ENCODE measurements at places on chromosomes 5 and 9. TPM values are rescaled to one million over a fixed set of nuclear protein-coding genes. Genes with fewer than 3 reads are reported as not detected.

- peaks cover 6% of the 10 kb centered on the region for H3K36me3 ChIP-seq
- H3K27ac ChIP-seq = peak overlapping the region; percentile 96
- no peaks in the 10 kb centered on the region for H3K27me3 ChIP-seq
- no peak for DNase-seq
- H3K4me3 ChIP-seq = no peak overlapping the region
Measured at GRCh38 chr5:119289438-119290044, 66.3 kb upstream of the TNFAIP8 start.

DNA sequence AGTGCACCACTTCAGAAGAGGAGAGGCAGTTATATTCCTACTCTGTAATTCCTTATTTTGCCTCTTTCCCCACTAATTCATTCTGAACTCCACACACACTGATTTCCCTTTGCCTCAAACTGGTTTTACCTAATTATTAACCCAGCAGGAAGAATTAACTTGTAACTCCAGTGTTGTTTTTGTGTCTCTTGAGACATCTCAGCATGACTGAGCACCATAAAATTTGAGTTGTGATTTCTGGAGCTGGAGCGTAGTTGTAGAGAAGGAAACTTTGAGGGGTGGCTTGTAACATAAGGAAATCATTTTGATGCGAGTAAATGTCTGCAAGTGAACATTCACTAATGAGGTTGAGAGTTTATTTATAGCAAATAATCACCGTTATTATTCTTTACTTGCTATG is 265.2 kb downstream of the TMEM38B start:
- no peak overlapping the region for H3K4me3 ChIP-seq
- H3K36me3 ChIP-seq = no peaks in the 10 kb centered on the region
- H3K27ac ChIP-seq = no peak overlapping the region
- H3K27me3 ChIP-seq = no peaks in the 10 kb centered on the region
- peaks cover 25% of the 10 kb centered on the region for H3K4me1 ChIP-seq
- DNase-seq = no peak

- no peaks in the 10 kb centered on the region for H3K36me3 ChIP-seq
- no peak overlapping the region for H3K4me3 ChIP-seq
- no peak overlapping the region for H3K27ac ChIP-seq
- no peaks in the 10 kb centered on the region for H3K4me1 ChIP-seq
Measured at GRCh38 chr5:102902135-102902448, 147.0 kb downstream of the PAM start.

GRCh38 chr5:135569755-135570452 is 8.9 kb downstream of the CXCL14 start:
- H3K4me1 ChIP-seq = peaks cover 33% of the 10 kb centered on the region
- H3K4me3 ChIP-seq = no peak overlapping the region
- H3K36me3 ChIP-seq = peaks cover 5% of the 10 kb centered on the region
- H3K27ac ChIP-seq = no peak overlapping the region

DNA sequence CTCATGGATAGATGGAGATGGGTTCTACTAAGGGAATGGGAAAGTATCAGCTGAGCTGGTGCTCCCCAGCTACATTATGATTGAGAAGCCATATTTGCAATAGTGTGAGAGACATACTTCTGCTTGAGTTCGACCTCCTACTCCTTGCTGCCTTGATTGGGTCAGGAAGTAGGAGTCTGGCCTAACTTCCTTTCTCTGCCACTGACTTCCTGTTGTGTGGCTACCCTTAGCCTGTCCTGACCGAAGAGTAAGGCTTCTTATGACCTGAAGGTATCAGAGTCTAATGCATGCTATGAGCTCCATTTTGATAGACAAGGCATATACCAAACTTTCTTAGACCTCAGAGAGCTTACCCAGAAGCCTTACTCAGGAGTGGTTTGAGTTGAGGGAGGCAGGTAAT is 53.9 kb downstream of the OSTF1 start:
- H3K27me3 ChIP-seq = no peaks in the 10 kb centered on the region
- H3K4me3 ChIP-seq = no peak overlapping the region
- peaks cover 36% of the 10 kb centered on the region for H3K36me3 ChIP-seq
- no peaks in the 10 kb centered on the region for H3K4me1 ChIP-seq

DNA sequence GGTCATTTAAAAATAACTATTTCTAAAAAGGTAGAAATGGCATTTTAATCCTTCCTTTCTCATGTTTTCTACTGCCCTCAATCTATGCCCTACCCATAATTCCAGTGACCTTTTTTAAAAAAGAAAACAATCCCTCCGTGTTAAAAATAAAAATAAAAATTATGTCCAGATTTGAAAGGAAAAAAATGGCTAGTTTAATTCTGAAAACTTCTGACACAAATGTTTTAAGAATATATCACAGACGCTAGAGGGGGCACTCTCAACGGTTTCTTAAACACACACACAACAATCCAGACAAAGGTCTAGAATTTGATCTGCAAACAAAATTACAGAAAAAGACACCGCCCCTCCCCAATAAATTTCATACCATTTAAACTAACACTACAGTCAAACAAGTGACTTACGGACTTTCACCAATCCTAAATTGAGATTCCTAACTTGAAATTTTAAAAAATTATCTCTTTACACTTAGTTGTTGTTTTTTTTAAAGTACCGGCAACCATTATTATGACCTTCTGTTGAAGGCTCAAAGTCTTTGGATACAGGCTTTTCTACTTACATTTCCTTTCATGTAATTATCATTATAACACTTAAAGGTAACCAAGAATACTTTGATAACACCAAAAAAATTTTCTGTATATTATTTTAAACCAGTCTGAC is 38.2 kb downstream of the CLINT1 start:
- peak overlapping the region; percentile 71 for H3K27ac ChIP-seq
- H3K36me3 ChIP-seq = peaks cover 5% of the 10 kb centered on the region
- no peak overlapping the region for H3K4me3 ChIP-seq
- DNase-seq = no peak
- peaks cover 33% of the 10 kb centered on the region for H3K4me1 ChIP-seq
- no peaks in the 10 kb centered on the region for H3K27me3 ChIP-seq

DNA sequence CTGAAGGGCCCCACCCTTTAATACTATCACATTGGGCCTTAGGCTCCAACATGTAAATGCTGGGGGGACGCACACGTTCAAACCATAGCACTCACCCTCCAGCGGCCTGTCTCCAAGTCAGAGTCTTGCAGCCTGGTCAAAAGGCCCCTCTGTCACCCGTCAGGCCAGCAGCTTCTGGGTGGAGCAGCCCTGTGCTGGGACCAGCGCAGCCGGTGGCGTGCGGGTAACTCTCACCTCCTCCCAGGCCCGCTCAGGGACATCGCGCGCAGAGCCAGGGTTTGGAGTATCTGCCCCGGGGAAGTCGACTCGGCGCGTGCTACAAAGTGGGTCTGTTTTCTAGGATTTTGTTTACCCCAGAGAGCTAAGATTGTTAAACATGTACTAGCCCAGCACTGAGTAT is 93.0 kb upstream of the COL5A1 start:
- no peak overlapping the region for H3K27ac ChIP-seq
- H3K27me3 ChIP-seq = no peaks in the 10 kb centered on the region
- no peak overlapping the region for H3K4me3 ChIP-seq
- no peak for DNase-seq
- H3K36me3 ChIP-seq = no peaks in the 10 kb centered on the region
- peaks cover 74% of the 10 kb centered on the region for H3K4me1 ChIP-seq

DNA sequence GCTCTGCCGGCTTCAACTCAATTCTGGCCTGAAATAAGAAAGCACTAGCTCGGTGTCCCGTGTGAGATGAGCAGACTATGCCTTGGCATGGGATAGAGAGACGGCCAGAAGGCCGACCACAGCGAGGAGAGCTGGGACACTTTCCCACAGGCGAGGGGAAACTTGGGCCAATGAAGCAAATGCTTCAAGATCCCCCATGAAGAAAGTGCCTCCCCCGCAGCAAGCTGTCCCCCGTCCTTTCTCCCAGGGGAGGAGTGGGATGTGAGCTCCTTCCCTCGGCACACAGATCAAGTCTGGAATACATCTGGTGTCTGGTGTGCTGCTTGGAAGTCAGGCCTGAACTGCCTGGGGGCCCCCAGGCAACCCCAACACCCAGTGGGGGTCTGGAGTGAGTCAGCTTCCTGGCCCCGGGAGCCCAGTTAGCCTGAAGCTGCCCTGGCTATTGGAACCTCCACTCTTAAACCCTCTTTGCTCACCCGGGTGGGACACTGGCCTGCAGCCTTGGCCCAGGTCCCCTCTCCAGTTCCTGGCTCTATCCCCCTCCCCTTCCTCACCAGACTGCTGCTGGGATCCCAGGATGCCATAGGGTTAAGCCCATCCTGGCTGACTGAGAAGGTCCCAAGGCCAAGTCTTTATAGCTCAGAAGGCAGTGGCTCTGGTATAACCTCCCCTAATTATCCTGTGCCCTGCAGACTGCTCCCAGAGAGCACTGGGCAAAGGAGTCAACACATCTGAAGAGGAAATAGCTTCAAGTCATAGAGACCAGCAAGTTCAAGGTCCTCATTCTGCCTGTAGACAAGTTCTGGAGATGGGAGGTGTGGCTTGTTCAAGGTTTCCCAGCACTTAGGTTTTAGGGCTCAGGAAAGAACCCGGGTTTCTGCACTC is 205.3 kb downstream of the TTLL11 start:
- H3K36me3 ChIP-seq = no peaks in the 10 kb centered on the region
- H3K4me3 ChIP-seq = no peak overlapping the region
- H3K27me3 ChIP-seq = peaks cover 10% of the 10 kb centered on the region
- peaks cover 14% of the 10 kb centered on the region for H3K4me1 ChIP-seq
- no peak overlapping the region for H3K27ac ChIP-seq
- no peak for DNase-seq

- H3K27ac ChIP-seq = peak overlapping the region; percentile 98
- no peaks in the 10 kb centered on the region for H3K36me3 ChIP-seq
- peaks cover 46% of the 10 kb centered on the region for H3K4me1 ChIP-seq
- no peaks in the 10 kb centered on the region for H3K27me3 ChIP-seq
- peak overlapping the region; percentile 27 for H3K4me3 ChIP-seq
Measured at GRCh38 chr9:123335986-123336329, 20.0 kb upstream of the CRB2 start.

- peaks cover 59% of the 10 kb centered on the region for H3K27me3 ChIP-seq
- no peak overlapping the region for H3K4me3 ChIP-seq
- DNase-seq = no peak
- no peak overlapping the region for H3K27ac ChIP-seq
- H3K36me3 ChIP-seq = no peaks in the 10 kb centered on the region
Measured at GRCh38 chr5:175733017-175733416, 75.1 kb downstream of the HRH2 start.

DNA sequence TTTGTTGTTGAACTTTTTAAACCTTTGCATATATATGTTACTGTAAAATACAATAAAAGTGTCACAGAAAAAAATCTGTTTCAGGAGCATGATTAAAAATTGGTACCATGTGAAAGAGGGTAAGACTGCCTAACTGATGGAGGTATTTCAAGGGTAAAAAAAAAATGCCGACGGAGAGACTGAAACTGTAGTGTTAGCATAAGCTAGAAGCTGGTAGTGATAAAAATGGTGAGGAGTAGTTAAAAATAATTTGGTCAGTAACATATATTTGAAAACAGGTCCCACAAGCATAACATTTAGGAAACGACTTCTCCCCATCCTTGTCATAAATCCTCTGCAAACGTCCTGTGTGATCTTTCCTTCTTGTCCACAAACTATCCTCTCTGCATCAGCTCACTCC is 64.7 kb downstream of the MEF2C start:
- H3K4me3 ChIP-seq = no peak overlapping the region
- H3K27me3 ChIP-seq = no peaks in the 10 kb centered on the region
- H3K36me3 ChIP-seq = no peaks in the 10 kb centered on the region
- H3K27ac ChIP-seq = no peak overlapping the region

DNA sequence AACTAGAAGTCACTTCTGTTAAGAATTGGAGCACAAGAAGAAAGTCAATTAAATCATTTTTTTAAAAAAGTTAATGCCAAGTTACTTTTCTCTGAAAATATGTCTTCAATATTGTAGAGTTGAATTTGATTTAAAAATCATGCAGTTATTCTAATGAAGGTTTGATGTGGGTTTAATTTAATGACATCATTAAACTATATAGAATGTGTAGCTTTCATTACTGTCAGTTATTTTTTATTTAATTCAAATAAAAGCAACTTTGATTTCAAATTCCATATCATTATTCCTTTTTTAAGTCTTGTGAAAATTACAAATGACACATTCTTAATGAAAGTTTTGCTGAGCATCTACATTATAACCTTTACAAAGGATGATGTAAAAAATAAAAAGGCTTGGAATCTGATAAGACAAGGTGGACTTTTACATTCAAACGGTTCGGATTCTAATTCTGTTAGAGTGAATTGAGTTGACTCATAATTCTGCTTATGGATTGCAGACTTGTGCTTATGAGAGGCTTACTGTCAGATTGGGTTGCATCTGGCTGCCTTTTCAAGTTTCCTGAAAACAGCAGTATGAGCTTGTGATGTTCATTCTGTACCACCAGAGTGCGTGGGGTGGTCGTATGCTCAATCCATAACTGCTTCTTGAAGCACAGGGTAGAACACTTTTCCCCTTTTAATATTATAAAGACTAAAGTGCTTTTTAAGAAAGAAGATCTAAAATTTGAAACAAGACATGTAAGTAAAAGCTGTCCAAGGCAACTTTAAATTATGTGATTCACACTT is 253.0 kb upstream of the ARRDC3 start:
- DNase-seq = no peak
- no peak overlapping the region for H3K27ac ChIP-seq
- no peak overlapping the region for H3K4me3 ChIP-seq
- peaks cover 5% of the 10 kb centered on the region for H3K27me3 ChIP-seq

- H3K4me1 ChIP-seq = peaks cover 1% of the 10 kb centered on the region
- DNase-seq = no peak
- no peak overlapping the region for H3K4me3 ChIP-seq
- no peak overlapping the region for H3K27ac ChIP-seq
- peaks cover 71% of the 10 kb centered on the region for H3K27me3 ChIP-seq
Measured at GRCh38 chr9:137156567-137157375, 13.1 kb downstream of the LRRC26 start.

DNA sequence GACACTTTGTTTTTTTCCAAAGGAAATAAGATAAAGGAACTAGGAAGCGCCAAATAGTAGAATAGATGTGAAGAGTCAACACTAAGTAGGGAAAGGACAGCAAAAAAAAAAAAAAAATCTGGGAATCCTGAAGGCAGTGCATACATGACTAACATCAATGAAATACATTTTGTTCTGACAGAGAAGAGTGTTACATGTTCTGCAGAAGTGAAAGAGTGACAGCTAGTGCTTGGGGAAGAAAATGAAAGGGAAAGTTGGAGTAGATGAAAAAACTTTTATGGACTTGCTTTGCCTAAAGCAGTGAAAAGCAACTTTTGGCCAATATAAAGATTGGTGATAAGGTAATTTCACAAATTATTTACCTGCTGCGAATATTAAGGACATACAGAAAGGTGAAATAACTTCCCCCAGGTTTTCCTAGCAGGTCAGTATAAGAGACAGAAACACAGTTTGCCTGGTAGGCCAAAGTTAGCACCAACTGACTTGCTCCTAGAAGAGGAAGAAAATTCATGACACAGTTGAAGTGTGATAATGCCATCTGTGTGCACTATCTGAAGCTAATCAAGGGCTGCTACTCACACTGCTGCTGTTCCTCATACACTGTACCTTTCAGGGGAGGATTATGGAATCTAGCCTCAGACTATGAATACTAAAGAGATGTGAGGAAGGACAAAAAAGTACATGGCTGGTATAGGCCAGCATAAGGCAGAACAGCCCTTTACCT is 38.6 kb downstream of the RANBP6 start:
- no peak overlapping the region for H3K27ac ChIP-seq
- no peak for DNase-seq
- no peaks in the 10 kb centered on the region for H3K27me3 ChIP-seq
- no peaks in the 10 kb centered on the region for H3K4me1 ChIP-seq
- peaks cover 51% of the 10 kb centered on the region for H3K36me3 ChIP-seq

- H3K4me1 ChIP-seq = peaks cover 5% of the 10 kb centered on the region
- no peaks in the 10 kb centered on the region for H3K27me3 ChIP-seq
- no peak overlapping the region for H3K4me3 ChIP-seq
- no peak overlapping the region for H3K27ac ChIP-seq
- H3K36me3 ChIP-seq = no peaks in the 10 kb centered on the region
Measured at GRCh38 chr5:95087816-95088317, 197.0 kb downstream of the MCTP1 start.

The S1PR3 gene
- total RNA-seq = 38.3 TPM

The TPRN gene
- total RNA-seq = 18.5 TPM

The DOK3 gene
- total RNA-seq = 5.8 TPM

The PTGDS gene
- 58.0 TPM for total RNA-seq

The ARL14EPL gene
- total RNA-seq = 0.25 TPM

The LECT2 gene
- not detected for total RNA-seq

The ZNF79 gene
- total RNA-seq = 11.0 TPM

Data from mesothelial cell of epicardium (in vitro differentiated cells).